ENCODE measurements at places on chromosomes 11 and 22.

DNA sequence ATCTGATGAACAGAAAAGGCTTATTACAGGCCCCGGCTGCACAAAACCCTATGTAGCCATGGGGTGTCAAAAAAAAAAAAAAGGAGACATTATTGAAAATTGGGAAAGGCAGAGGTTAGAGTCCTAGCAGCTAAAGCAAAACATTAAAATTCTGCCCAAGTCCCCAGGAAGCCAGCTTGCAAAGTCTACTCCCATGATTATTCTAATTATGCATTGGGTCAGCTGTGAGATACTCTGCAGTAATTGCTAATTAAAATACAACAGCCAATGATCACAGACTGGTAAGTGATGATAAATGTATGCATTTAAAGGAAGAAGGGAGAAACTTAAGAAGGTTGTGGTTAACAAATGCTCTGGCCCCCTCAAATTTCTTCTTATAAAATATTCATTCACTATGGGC lies 286.9 kb upstream of the PITPNB start:
- DNase-seq = no peak

DNA sequence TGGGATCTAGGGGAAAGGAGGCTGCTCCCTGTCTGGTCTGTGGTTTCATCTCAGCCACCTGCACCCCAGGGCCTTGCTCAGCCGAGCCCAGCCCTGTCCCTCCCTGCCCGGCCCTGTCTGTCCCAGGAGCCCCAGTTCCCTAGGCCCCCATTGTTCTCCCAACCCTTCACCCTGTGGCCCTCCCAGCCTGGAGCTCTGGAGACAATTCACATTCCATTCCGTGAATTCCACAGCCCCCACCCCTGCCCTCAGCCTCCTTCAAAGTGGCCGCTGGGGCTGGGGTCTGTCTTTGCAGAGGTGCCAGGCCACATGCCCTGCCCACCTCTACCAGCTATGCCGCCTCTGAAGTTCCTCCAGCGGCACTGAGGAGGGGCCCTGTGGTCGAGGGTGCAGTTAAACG lies 77.9 kb upstream of the WNT11 start:
- no peak for DNase-seq

DNA sequence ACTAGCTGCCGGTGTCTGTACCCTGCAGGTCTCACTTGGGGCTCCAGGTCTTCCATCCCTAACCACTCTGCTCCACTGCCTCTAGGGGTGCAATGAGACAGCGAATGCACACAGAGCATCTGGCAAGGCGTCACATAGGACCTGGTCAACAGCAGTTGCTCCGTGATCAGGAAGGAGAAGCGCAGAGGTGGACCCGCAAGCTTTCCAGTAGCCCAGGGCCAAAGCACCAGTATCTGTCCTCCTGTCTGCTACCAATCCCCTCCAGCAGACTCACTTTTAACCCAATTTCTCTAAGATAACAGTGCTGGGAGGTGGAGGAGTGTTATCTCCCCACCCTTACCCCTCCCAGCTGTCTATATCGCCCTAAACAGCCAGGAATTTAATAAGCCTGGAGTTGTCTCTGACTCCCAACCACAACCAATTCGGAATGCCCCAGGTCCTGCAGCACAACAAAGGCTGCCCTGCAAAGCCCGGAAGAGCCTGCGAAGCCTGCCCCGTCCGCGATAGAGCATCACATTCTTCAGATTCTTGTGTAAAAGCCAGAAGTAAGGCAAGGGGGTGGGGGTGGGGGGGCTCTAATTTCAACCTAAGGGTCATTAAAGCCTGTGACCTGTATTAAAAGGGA lies 19.3 kb downstream of the MYH9 start:
- no peak for DNase-seq

DNA sequence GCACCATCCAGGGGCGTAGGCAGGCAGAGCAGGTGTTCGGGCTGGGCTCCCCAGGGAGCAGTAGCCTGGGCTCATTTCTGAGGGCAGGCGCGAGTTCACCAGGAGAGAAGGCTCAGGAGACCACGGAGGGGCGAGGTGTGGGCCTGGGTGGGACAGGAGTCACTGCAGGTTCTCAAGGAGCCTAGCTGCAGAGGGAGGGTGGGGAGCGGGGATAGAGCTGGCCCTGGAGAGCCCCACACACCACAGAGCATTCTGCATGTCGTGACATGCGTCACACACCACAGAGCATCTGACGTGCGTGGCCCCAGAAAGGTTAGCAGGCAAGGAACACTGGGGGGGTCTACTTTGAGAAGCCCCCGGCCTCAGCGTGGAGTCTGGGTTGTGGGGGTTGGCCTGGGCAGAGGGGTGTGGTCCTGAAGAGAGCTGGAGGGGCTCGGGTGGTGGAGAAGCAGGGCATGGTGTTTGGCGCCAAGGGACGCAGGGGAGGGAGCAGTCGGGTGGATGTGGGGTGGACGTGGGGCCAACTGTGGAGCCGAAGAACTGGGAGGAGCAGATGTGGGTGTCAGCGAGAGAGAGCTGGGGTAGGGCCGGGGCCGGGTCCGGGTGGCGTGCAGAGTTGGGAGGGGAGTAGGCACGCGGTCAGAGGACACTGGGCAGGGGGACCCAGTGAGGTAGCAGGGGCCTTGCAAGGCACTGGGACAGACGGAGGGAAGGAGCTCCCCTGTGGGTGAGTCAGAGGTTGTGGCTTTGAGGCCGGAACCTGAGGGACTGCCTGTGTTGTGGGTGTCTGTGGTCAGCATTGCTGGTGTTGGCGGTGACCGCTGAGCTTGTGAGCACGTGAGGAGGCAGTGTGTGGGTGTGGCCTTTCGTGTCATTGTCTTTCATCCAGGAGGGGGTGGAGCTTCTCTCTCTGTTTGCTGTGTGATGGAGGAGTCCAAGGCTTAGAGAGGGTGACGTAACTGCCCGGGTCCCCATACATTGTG lies 25.5 kb downstream of the CTTN start:
- peak; percentile 50 for DNase-seq

- no peak for DNase-seq
Observed at GRCh38 chr11:72582206-72583176, 91.7 kb downstream of the PDE2A start.

DNA sequence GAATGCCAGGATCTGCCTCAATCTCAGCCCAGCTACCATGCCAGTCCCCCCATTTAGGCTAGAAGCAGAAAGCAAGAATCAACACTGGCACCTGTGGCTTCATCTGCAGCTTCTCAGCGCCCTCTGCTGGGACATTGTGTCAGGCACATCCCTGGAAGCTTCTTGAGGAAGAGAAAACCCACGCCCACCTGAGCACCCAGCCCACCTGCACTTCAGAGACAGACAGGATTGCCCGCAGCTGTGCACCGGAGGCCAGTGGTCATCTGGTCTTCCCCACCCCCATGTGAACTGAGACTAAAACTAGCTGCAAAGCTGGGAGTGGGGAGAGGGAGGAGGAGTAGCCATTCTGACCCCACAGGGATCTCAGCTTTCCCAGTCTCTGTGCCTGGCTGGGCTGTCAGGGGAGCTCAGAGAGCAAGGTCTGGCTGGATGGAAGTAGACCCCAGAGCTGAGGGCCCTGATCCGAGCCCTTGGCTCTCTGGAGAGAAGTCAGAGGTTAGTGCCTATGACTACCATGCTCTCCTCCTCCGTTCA lies 66.8 kb downstream of the FEZ1 start:
- DNase-seq = peak; percentile 25

- DNase-seq = no peak
Observed at GRCh38 chr22:32531931-32532819, 57.6 kb downstream of the FBXO7 start.

DNA sequence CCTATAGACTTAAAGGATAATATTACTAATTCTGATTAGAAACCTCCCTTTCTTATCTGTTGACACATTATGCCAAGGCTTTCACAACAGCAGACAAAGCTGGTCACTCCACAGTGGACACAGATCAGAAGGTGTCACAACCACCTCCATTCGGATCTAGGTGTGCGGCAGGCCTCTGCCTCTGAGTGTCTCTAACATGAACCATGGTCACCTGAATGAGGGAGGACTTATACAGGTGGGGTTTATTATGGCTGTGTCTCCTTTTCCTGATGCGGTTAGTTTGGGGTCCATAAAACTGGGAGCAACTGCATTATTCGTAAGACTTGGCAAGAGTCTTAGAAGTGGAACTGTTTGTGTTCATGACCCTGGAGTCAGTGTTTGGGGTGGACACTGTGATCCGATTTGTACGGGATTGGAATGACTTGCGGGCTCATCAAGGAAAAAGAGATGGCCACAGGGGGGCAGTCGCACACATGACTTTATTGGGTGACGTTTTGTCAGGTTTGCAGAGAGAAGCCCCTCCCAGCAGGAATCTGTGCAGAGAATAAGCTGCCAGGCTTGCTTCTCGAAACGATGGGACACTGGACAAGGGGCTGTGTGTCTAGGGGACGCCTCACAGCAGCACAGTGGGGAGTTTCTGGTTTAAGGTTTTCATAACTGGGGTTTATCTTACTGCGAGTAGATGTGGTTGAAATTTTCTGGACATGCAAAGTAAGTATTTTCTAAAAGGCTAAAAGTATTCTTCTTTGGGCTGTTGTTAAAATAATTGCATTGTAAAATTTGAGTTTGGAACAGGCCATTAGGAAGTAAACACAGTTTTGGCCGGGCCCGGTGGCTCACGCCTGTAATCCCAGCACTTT lies 90.6 kb downstream of the GAB4 start:
- DNase-seq = peak; percentile 25

DNA sequence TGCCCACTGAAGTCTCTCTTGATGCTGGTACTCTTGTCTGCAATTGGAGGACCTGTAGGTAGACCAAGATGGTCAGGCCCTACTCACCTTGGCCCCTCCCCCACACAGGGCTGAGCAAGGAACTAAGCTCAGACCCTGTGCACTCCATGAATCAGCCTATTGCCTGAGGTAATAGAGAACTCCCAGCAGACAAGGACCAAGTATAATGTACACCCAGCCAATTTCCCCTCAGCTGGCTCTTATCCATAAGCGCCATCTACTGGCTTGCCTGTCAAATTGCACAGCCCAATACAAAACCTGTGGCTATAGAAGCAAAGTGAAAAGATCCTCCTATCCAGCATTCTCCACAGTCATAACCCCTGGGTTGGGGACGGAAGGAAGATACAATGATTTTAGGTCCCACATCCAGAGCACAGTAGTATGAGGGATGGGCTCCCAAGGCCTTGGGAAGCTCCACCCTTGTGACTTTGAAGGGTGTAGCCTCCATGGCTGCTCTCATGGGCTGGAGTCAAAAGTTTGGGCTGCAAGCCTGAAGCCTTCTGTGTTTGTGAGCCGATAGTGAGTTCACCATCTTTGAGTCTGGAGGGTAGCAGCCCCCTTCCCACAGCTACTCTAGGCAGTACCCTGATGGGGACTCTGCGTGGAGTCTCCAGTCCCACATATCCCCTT lies 56.0 kb downstream of the GLYATL2 start:
- peak; percentile 11 for DNase-seq

- DNase-seq = no peak
Observed at GRCh38 chr11:126948563-126948962, 52.0 kb downstream of the KIRREL3 start.

DNA sequence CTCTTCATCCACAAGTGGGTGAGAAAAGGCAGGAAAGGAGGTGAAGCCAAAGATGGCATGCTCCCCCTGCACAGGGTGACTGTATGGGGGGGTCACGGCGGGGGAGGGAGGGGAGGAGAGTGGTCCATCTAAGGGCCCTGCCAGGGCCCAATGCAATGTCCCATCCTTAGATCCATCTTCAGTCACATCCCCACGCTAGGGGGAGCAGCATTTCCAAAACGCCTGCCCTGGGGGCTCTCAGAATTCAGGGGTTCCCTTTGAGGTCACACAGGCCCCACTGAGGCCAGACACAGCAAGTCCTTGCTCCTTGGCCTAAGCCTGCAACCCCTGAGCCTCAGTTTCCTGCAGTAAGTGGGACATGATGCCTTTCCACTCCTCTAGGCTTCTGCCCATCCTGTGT lies 52.4 kb downstream of the RTN4R start:
- no peak for DNase-seq

DNA sequence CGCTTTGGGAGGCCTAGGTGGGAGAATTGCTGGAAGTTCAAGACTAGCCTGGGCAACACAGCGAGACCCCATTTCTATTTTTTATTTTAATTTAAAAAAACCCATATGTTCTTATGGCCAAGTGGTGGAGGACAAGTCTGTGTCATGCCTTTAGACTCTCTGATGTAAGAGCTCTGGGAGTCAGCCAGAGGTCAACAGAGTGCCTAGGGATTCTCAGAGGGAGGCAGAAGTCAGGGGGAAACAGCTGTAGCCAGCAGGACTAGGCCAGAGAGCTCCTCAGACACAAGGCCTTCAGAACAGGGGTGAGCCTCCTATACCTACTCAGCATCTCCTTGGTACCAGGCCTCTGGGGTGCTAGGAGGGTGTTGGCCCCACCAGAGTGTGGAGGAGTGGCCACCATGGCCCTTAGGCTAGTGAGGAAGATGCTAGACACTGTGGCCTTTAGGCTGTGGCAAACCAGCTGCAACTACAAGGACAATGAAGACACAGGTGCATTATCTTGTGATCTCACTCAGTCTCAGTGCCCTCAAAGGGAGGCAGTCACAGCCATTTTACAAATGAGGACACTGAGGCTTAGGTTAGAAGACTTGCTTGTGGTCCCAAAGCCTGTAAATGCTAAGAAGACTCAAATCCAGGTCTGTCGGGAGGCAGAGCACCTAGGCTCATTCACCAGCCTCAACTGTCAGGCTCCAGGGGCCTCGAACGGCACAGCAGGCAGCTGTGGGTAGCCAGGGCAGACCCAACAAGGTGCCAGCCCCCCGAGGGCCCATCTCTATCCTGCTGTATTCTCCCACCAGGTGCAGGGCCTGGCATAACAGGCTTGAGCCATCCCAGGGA lies 5.0 kb downstream of the ZP1 start:
- no peak for DNase-seq

GRCh38 chr11:17649261-17649660 lies 70.1 kb upstream of the MYOD1 start:
- no peak for DNase-seq

- DNase-seq = no peak
Observed at GRCh38 chr11:128324531-128325141, 262.7 kb downstream of the ETS1 start.

GRCh38 chr22:35204807-35205775 lies 52.2 kb upstream of the HMGXB4 start:
- no peak for DNase-seq

GRCh38 chr11:126993599-126993998 lies 7.0 kb downstream of the KIRREL3 start:
- no peak for DNase-seq

DNA sequence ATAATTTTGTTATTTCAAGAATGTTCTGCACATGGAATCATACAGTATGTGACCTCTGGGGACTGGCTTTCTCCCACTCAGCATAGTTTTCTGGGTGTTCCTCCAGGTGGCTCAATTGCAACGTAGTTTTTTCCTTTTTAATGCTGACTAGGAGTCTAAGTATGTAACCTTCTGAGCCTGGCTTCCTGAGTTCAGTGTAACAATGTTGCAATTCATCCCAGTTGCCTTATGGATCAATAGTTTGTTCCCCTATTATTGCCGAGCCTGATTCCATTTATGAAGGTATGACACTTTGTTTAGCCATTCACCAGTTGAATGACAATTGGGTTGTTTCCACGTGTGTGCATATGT lies 128.3 kb downstream of the CRYBB2 start:
- no peak for DNase-seq

- DNase-seq = no peak
Observed at GRCh38 chr22:49431551-49431950, 396.1 kb downstream of the BRD1 start.

- DNase-seq = no peak
Observed at GRCh38 chr11:69010361-69010891, 2.6 kb downstream of the MRGPRF start.

- no peak for DNase-seq
Observed at GRCh38 chr11:67465189-67465510, 3.9 kb downstream of the TMEM134 start.

GRCh38 chr11:81897639-81898038 lies 836.0 kb downstream of the FAM181B start:
- DNase-seq = no peak

All from GM18507 (cell line).